Right lobe of liver (tissue), 6 donors: ENCODE measurements at places on chromosomes 6 and 20. TPM values are rescaled to one million over a fixed set of nuclear protein-coding genes. Genes with fewer than 3 reads are reported as not detected.

PRRT1 gene
- 0.24 TPM for total RNA-seq

CCN6 gene
- not detected for total RNA-seq

KIAA1755 gene
- 1.6 TPM for total RNA-seq

DDR1 gene
- total RNA-seq = 8.4 TPM

EDN1 gene
- total RNA-seq = 0.24 TPM

EYA2 gene
- 0.74 TPM for total RNA-seq

DNA sequence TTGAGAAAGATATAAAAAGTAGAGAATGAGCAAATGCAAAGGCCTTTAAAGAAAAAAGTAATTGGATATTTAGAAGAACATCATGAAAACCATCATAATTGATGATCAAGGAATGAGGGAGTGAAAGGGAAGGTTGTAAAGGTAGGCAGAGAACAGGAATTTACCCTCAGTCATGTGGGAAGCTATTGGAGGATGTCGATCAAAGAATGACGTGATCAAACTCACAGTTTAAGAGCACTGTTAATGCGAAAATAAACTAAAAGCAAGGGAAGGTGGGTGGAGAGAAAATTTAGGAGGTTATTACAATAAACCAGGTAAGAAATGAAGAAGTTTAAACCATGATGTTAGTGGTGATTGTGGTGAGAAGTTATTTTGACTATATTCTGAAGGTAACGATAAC lies 982.6 kb upstream of the EYS start:
- H3K4me3 ChIP-seq = no peak overlapping the region
- no peaks in the 10 kb centered on the region for H3K4me1 ChIP-seq
- H3K27me3 ChIP-seq = no peaks in the 10 kb centered on the region
- DNase-seq = no peak

- H3K36me3 ChIP-seq = no peaks in the 10 kb centered on the region
- no peaks in the 10 kb centered on the region for H3K27me3 ChIP-seq
- no peak for DNase-seq
- H3K4me1 ChIP-seq = no peaks in the 10 kb centered on the region
These were observed 325.0 kb downstream of the PREX1 start for GRCh38 chr20:48502758-48503157.

DNA sequence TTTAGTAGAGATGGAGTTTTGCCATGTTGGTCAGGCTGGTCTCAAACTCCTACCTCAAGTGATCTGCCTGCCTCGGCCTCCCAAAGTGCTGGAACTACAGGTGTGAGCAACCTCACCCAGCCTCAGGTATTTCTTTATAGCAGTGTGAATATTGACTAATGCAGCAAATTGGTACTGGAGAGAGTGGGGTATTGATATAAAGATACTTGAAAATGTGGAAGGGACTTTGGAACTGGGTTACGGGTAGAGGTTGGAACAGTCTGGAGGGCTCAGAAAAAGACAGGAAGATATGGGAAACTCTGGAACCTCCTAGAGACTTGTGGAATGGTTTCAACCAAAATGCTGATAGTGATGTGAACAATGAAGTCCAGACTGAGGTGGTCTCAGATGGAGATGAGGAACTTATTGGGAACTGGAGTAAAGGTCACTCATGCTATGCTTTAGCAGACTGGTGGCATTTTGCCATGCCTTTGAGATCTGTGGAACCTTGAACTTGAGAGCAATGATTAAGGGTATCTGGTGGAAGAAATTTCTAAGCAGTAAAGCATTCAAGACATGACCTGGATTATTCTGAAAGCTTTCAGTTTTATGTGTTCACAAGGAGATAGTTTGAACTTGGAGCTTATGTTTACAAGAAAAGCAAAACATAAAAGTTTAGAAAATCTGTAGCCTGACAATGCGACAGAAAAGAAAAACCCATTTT lies 127.2 kb downstream of the DTNBP1 start:
- H3K27me3 ChIP-seq = no peaks in the 10 kb centered on the region
- H3K27ac ChIP-seq = no peak overlapping the region
- no peak for DNase-seq
- H3K4me3 ChIP-seq = no peak overlapping the region
- no peaks in the 10 kb centered on the region for H3K36me3 ChIP-seq

GRCh38 chr6:33577106-33577535 lies 3.0 kb downstream of the BAK1 start:
- no peak overlapping the region for H3K4me3 ChIP-seq
- H3K27me3 ChIP-seq = no peaks in the 10 kb centered on the region
- no peak overlapping the region for H3K27ac ChIP-seq
- peaks cover 6% of the 10 kb centered on the region for H3K36me3 ChIP-seq
- DNase-seq = peak; percentile 70
- H3K4me1 ChIP-seq = no peaks in the 10 kb centered on the region

DNA sequence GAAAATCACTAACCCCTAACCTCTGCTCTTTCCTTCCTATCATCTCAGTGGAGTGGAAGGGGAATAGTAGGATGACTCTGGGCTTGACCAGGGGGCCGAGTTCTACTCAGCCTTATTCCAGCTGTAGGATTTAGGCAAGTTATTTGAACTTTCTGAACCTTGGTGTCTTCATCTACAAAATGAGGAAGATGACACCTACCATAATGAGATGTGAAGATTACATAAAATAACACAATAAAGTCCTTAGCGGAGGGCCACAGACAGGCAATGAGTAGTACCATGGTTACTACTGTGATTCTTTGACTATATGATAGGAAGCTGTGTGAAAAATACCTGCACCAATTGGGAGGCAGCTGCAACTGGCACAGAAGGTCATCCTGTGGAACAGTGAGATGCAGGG lies 53.6 kb upstream of the PIM1 start:
- no peak for DNase-seq
- no peaks in the 10 kb centered on the region for H3K36me3 ChIP-seq
- H3K27ac ChIP-seq = no peak overlapping the region
- no peak overlapping the region for H3K4me3 ChIP-seq
- H3K27me3 ChIP-seq = no peaks in the 10 kb centered on the region

DNA sequence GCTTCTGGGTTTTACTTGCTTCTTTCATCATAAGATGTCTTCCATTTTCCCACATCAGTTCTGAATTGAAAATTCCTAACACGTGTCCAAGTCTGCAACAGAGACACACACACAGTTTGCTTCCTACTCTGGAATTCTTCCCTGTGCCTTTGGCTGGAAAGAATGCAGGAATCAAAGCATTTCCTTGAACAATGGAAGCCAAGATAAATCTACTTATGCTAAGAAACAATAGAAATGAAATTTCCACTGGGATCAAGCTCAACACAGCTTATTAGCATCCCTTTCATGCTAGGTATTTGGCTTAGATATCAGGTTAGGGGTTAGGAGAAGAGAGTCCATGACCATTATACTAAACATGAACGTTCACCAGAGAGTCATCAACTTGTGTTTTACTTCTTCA lies 101.1 kb upstream of the SCAF8 start:
- H3K27ac ChIP-seq = no peak overlapping the region
- H3K4me1 ChIP-seq = no peaks in the 10 kb centered on the region
- H3K4me3 ChIP-seq = no peak overlapping the region
- no peaks in the 10 kb centered on the region for H3K36me3 ChIP-seq

DNA sequence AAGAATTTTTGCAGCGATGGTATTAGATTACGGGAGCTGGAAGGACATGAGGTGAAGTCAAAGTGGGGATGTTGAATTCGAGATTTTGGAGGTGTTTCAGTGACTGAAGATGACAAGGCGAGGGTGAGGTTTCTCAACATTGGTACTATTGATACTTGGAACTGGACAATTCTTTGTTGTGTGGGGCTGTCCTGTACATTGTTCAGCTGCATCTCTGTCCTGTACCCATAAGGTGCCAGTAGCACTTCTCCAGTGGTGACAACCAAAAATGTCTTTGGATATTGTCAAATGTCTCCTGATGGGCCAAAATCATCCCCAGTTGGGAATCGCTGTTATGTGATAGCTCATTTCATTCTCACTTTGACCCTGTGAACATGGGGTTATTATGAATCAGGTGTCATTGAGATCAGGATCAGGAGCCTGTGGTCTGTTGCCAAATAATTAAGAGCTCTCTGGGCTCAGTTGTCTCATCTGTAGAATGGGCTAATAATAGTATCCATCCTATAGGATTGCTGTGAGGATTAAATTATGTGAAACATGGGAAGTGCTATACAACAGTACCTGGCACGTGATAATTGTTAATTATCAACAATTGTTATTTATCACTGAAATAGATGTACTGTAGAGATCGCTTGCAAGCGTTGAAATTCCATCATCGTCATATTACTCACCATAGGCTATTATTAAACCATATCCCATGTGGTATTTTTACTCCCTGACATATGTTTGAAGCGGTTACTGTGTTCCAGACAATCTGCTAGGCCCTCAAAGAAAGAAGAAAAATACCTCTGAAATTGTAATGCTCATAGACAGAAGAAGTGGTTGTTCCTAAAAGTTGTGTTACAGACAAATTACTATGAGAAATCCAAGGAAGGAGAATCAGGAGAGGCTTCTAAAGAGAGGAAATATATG lies 48.5 kb upstream of the TTPAL start:
- H3K27me3 ChIP-seq = no peaks in the 10 kb centered on the region
- H3K4me1 ChIP-seq = peaks cover 19% of the 10 kb centered on the region
- DNase-seq = no peak
- H3K36me3 ChIP-seq = peaks cover 71% of the 10 kb centered on the region
- no peak overlapping the region for H3K4me3 ChIP-seq
- H3K27ac ChIP-seq = no peak overlapping the region

GRCh38 chr6:108589244-108589791 lies 28.6 kb downstream of the FOXO3 start:
- H3K27ac ChIP-seq = peak overlapping the region; percentile 17
- no peak overlapping the region for H3K4me3 ChIP-seq
- H3K36me3 ChIP-seq = no peaks in the 10 kb centered on the region
- H3K4me1 ChIP-seq = peaks cover 6% of the 10 kb centered on the region
- DNase-seq = peak; percentile 65

GRCh38 chr6:150272976-150273315 lies 95.9 kb upstream of the IYD start:
- H3K27me3 ChIP-seq = no peaks in the 10 kb centered on the region
- no peak for DNase-seq
- no peak overlapping the region for H3K27ac ChIP-seq
- no peaks in the 10 kb centered on the region for H3K36me3 ChIP-seq
- no peaks in the 10 kb centered on the region for H3K4me1 ChIP-seq

DNA sequence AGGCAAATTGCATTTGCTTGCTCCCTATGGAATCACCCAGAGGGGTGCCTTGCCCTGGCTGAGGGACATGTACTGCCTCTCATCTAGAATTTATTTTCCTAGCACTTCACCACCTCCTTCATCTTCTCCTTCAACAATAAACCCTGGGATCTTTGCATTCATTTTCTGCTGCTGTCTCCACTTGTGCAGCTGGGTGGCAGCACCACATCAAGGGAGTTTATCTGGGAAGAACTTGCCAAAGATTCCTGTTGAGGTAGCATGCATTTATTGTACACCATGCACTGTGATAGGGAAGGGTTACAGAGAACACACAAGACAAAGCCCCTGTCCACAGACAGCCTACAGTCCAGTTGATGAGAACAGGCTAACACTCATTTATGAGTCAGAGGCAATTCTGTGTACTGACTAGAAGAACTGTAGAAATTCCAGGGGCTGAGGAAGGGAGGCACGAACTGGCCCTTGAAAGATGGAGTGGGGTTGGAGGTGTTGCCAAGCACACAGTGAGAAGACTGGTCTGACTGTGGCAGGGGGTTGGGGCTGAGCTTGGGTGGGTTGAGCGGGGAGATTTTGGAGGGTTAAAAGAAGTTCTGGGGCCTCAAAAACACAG lies 17.5 kb downstream of the C20orf173 start:
- no peaks in the 10 kb centered on the region for H3K27me3 ChIP-seq
- H3K27ac ChIP-seq = no peak overlapping the region
- H3K4me1 ChIP-seq = no peaks in the 10 kb centered on the region
- no peak for DNase-seq
- no peak overlapping the region for H3K4me3 ChIP-seq
- H3K36me3 ChIP-seq = peaks cover 15% of the 10 kb centered on the region

GRCh38 chr6:12295558-12296254 lies 5.5 kb downstream of the EDN1 start:
- H3K4me1 ChIP-seq = no peaks in the 10 kb centered on the region
- no peaks in the 10 kb centered on the region for H3K36me3 ChIP-seq
- H3K4me3 ChIP-seq = no peak overlapping the region

DNA sequence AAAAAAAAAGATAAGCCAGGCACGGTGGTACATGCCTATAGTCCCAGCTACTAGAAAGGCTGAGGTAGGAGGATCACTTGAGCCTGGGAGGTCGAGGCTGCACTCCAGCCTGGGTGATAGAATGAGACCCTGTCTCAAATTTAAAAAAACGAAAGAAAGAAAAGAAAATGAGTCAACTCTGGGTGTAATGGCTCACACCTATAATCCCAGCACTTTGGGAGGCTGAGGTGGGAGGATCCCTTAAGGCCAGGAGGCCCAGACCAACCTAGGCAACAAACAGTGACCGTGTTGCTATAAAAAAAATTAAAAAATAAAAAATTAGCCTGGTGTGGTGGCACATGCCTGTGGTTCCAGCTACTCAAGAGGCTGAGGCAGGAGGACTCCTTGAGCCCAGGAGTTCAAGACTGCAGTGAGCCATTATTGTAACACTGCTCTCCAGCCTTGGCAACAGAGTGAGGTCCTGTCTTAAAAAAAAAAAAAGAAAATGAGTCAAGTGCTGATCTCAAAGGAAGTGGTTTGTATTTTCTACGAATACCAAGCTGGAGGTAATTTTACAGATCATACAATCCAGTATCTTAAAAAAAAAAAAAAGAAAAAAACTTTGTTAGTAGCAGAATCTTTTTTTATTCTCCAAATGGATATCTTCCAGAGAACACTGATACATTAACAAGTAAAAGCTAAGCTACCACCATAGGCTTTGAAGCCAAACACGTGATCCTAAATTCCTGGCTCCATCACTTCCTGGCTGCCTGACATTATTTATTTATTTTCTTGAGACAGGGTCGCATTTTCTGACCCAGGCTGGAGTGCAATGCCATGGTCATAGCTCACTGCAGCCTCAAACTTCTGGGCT lies 5.7 kb downstream of the COMMD7 start:
- no peak overlapping the region for H3K4me3 ChIP-seq
- H3K4me1 ChIP-seq = no peaks in the 10 kb centered on the region
- DNase-seq = no peak
- no peaks in the 10 kb centered on the region for H3K27me3 ChIP-seq
- no peaks in the 10 kb centered on the region for H3K36me3 ChIP-seq

- no peak overlapping the region for H3K4me3 ChIP-seq
- H3K4me1 ChIP-seq = no peaks in the 10 kb centered on the region
- H3K36me3 ChIP-seq = no peaks in the 10 kb centered on the region
- no peak for DNase-seq
- H3K27me3 ChIP-seq = no peaks in the 10 kb centered on the region
These were observed 30.8 kb downstream of the AGPAT4 start for GRCh38 chr6:161242779-161243693.

DNA sequence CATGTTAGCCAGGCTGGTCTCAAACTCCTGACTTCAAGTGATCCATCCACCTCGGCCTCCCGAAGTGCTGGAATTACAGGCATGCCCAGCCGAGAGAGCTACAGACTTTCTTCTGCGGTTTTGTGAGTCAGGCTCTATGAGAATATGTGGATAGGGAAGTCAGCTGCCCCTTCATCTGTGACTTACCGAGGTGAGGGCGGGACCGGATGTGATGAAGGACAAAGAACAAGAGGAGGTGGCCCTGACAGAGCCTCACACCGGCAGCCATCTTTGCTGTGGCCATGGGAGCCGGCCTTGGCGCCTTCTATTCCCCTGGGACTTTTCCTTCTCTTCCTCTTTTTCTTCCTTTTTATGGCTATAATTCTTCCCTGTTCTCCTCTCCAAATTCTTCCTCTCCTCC lies 67.0 kb downstream of the IYD start:
- H3K27ac ChIP-seq = no peak overlapping the region
- H3K4me1 ChIP-seq = no peaks in the 10 kb centered on the region
- DNase-seq = no peak
- H3K36me3 ChIP-seq = no peaks in the 10 kb centered on the region
- H3K27me3 ChIP-seq = no peaks in the 10 kb centered on the region
- H3K4me3 ChIP-seq = no peak overlapping the region

GRCh38 chr6:36124881-36125280 lies 5.4 kb upstream of the MAPK13 start:
- H3K4me3 ChIP-seq = no peak overlapping the region
- no peak overlapping the region for H3K27ac ChIP-seq
- H3K27me3 ChIP-seq = no peaks in the 10 kb centered on the region
- no peak for DNase-seq
